Thoracic aorta (tissue), 2 donors: ENCODE measurements at places on chromosomes 7 and 10. TPM values are rescaled to one million over a fixed set of nuclear protein-coding genes. Genes with fewer than 3 reads are reported as not detected.

GRCh38 chr7:91185771-91186170, 78.5 kb upstream of the FZD1 start:
- H3K4me3 ChIP-seq, result no peak overlapping the region
- H3K36me3 ChIP-seq, result no peaks in the 10 kb centered on the region
- H3K27me3 ChIP-seq, result no peaks in the 10 kb centered on the region
- no peak for DNase-seq

DNA sequence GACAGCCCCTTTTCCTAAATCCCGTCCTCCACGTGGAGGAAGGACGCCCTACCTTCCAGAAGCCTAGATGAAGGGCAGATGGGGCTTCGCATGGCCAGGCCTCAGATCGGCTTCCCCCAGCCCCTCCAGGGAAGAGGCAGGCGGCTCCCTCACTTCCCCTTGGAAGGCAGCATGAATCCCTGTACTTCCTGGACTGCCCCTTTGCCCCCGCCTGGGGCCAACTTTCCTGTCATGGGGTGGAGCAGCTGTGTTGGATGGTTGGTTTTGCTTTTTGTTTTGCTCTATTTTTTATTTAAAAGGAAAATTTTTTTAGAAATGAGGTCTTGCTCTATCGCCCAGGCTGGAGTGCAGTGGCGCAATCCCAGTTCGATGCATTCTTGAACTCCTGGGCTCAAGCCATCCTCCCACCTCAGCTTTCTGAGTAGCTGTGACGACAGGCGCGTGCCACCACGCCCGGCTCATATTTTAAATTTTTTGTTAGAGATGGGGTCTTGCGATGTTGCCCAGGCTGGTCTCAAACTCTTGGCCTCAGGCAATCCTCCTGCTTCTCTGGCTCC, 27.2 kb downstream of the GTF2IRD1 start:
- no peaks in the 10 kb centered on the region for H3K36me3 ChIP-seq
- peaks cover 40% of the 10 kb centered on the region for H3K4me1 ChIP-seq
- no peak for DNase-seq

DNA sequence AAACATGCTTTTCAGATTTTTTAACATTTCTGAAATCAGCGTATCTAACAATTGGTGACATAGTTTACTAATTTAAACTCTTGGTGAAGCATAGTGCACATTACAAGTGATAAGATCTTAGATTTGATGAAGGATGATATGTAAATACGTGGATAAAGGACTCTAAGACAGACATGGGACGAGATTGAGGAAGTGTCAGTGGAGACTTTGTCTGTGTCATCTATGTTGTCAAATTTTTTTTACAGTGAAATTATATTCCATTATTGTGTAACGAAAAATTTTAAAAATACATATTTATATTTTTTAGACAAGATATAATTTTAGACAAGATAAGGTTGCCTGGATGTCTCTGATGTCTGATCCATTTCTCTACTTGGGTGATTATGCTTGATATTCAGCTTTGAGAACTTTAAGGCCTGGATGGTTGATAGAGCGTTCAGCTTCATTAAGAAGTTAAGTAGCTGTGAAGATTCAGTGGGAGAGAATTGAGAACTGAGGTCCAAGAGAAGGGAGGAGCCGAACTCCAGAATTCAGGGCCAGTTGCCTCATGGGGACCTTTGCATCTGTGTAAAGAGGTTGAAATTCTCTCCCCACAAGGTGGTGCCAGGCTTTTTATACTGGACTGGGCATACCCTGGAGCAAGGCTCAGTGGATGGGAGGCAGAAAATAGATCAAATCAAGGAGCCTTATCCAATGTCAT, 62.7 kb downstream of the KAT6B start:
- no peaks in the 10 kb centered on the region for H3K27me3 ChIP-seq
- H3K4me1 ChIP-seq, result peaks cover 15% of the 10 kb centered on the region
- H3K27ac ChIP-seq, result no peak overlapping the region
- no peaks in the 10 kb centered on the region for H3K36me3 ChIP-seq
- H3K4me3 ChIP-seq, result no peak overlapping the region

DNA sequence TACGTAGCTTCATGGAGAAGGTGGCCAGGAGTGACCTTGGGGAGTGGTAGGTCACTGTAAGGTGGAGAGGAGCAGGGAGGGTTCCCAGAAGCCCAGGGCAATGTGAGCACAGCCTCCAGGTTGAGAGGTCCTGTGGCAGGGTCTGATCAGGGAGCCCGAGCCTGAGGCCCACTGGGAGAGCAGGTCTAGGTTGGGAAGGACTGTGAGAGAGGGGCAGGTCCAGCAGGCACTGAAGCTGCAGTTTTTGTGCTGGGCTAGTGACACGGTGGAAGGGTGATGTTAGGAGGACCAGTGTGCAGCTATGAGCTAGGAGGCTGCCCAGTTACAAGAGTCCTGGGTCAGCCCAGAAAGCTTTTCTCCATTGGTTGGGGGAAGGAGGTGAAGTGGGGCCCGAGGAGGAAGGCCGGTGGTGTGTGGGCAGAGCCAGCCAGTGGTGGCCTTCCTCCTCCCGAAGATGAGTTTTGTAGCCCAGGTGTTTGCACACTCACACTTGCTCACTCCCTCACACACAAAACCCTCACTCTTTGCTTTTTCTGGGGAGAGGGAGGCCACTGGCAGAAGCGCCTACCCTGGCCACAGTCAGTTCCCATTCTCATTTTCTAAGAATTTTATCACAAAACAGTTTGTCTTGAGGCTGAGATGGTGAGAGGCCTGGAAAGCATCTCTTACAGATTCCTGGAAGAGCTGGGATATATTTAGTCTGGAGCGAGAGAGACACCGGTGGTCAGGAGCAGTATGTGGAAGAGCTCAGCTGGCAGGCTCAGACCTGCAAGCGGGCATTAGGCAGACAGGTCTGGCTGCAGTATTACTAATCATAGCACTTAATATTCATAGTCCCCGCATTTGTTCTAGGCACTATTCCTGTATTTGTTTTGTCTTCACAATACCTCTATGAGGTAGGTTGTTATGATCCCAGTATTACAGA, 57.1 kb downstream of the ZNF467 start:
- H3K4me3 ChIP-seq, result no peak overlapping the region
- H3K36me3 ChIP-seq, result peaks cover 5% of the 10 kb centered on the region
- peak overlapping the region; percentile 51 for H3K27ac ChIP-seq
- no peak for DNase-seq

- no peaks in the 10 kb centered on the region for H3K36me3 ChIP-seq
- peaks cover 23% of the 10 kb centered on the region for H3K4me1 ChIP-seq
- no peak overlapping the region for H3K4me3 ChIP-seq
- H3K27ac ChIP-seq, result peak overlapping the region; percentile 30
- no peaks in the 10 kb centered on the region for H3K27me3 ChIP-seq
Measured at GRCh38 chr10:75450644-75451640, 19.5 kb downstream of the LRMDA start.

DNA sequence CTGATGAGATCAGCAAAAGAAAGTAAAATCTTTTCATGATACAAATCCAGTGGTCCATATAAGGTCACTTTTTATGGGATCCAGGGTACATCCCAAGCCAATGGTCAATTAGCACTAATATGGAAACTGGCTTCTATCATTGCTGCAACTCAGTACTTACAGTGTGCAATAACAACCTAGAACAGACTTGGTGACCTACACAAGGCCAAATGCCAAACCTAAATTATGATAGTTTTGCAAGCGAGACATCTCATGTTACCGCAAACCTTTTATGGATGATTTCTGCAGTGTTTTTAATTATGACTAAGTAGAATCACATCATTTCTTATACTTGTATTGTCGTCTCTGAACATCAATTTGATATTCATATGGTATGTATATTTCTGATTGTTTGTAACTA, 583.5 kb upstream of the SEMA3D start:
- H3K27ac ChIP-seq, result no peak overlapping the region
- DNase-seq, result no peak
- no peak overlapping the region for H3K4me3 ChIP-seq
- no peaks in the 10 kb centered on the region for H3K36me3 ChIP-seq
- no peaks in the 10 kb centered on the region for H3K4me1 ChIP-seq

- no peak for DNase-seq
- no peaks in the 10 kb centered on the region for H3K36me3 ChIP-seq
- no peak overlapping the region for H3K4me3 ChIP-seq
- H3K4me1 ChIP-seq, result no peaks in the 10 kb centered on the region
- H3K27ac ChIP-seq, result no peak overlapping the region
Measured at GRCh38 chr7:129955993-129956543, 3.3 kb upstream of the UBE2H start.

DNA sequence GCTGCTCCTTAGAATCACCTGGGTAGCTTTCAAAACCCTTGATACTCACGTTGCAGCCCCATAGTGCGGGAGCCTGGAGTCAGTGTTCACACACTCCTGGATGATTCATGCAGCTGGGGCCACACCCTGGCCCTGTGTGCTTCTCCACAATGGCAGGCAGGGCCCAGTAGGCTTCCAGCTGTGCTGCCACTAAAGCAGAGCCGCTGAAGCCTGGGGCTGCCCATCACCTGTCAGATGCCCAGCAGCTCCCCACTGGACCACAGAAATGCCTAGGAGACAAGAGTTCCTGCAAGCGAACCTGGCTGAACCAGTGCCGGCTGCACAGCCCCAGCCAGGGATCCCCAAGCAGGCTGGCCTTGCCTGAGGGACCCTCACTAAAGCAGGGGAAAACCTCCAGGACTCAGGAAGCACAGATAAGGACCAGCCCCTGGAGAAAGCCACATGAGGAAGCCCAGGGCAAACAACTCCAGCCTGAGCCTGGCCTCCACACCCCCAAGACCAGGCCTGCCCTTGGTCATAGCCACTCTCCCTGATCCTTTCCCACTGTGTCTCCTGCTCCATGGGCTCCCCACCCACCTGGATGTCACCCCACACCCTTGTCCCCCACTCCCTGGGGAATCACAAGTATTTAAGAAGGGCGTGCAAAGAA, 111.9 kb downstream of the GRID1 start:
- H3K27me3 ChIP-seq, result no peaks in the 10 kb centered on the region
- no peak overlapping the region for H3K4me3 ChIP-seq
- no peak for DNase-seq
- no peaks in the 10 kb centered on the region for H3K36me3 ChIP-seq

DNA sequence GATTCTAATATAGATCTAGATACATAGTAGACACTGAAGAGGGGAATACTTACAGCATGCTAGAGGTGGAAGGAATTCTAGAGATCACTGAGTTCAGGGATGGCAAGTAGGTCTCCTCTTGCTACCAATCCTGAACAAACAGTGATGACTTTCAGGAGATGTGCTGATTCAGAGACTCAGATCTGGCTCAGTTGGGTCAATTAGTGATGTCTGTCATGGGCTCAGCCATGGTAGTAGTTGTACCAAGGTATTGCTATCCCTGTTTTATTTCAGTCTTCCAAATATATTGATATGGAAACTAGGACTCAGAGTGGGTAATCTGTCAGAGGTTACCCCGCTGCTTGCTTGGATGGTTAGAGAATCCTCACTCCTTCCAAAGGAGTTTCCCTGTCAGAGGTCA, 38.5 kb downstream of the UNC5B start:
- no peaks in the 10 kb centered on the region for H3K27me3 ChIP-seq
- H3K36me3 ChIP-seq, result no peaks in the 10 kb centered on the region
- peaks cover 3% of the 10 kb centered on the region for H3K4me1 ChIP-seq
- no peak overlapping the region for H3K4me3 ChIP-seq
- no peak for DNase-seq
- H3K27ac ChIP-seq, result no peak overlapping the region

DNA sequence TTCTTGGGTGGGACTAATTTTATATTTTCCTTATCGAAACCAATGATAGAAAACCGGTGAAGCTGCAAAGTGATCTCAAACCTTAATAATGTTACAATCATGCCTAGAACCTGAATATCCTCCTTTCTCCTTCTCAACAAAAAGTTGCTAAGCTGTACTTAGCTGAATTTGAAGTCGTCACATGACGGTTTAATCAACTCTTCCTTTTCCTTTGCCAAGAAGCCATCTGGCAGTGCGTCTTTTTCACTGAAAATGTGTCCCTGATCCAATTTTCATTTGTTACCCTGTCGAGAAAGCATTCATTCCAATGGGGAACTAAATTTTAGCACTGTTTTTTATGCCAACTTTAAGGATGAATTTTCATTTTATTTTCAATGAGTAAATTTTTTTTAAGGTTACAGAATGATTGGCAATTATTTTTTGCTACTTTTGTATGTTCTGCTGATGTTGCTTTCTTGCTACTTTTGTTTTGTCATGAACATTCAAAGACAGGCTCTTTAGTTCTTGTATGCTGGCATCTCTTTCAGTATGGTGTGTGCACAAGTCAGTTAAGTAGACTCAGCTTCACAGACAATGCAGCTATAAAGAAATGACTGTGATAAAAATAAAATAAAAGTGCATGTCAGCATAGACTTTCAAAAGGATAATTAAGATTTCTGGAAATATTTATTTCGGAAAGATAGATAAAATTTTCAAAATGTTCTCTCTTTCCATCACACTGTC, 980.0 kb downstream of the DNAJB9 start:
- H3K27ac ChIP-seq, result no peak overlapping the region
- H3K36me3 ChIP-seq, result no peaks in the 10 kb centered on the region
- H3K27me3 ChIP-seq, result no peaks in the 10 kb centered on the region
- no peak for DNase-seq
- no peaks in the 10 kb centered on the region for H3K4me1 ChIP-seq

- no peaks in the 10 kb centered on the region for H3K36me3 ChIP-seq
- no peaks in the 10 kb centered on the region for H3K27me3 ChIP-seq
- no peak overlapping the region for H3K4me3 ChIP-seq
- no peak for DNase-seq
- no peaks in the 10 kb centered on the region for H3K4me1 ChIP-seq
- no peak overlapping the region for H3K27ac ChIP-seq
Measured at GRCh38 chr10:110444004-110444337, 53.7 kb upstream of the DUSP5 start.

- no peaks in the 10 kb centered on the region for H3K27me3 ChIP-seq
- H3K27ac ChIP-seq, result no peak overlapping the region
- DNase-seq, result no peak
- no peak overlapping the region for H3K4me3 ChIP-seq
Measured at GRCh38 chr10:109427411-109427810, 495.9 kb downstream of the XPNPEP1 start.

DNA sequence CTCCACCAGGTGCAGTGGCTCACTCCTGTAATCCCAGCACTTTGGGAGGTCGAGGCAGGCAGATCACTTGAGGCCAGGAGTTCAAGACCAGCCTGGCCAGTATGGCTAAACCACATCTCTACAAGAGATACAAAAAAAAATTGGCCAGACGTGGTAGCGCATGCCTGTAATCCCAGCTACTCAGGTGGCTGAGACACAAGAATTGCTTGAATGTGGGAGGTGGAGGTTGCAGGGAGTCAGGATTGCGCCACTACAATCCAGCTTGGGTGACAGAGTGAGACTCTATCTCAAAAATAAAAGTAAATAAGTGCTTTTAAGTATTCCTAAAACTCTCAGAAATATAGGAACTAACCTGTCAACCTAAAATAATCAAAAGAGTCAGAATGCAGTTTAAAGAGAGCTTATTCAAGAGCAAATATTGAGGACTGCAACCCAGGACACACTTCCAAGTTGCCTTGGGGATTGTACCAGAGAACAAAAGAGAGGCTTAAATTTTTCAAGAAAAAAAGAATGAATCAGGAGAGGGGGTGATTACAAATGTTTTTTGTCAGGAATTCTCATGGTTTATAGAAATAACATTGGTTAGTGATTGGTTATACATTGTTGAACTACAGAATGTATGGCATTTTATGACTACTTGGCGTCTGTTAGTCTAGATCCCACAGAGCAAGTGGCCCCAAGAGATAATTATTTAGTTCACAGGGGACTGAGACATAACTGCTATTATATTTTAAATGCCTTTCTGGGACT, 33.2 kb upstream of the PPP1R9A start:
- no peak overlapping the region for H3K27ac ChIP-seq
- no peaks in the 10 kb centered on the region for H3K27me3 ChIP-seq
- H3K4me3 ChIP-seq, result no peak overlapping the region
- no peaks in the 10 kb centered on the region for H3K4me1 ChIP-seq
- no peaks in the 10 kb centered on the region for H3K36me3 ChIP-seq

LRRD1 gene
- not detected for total RNA-seq

MNX1 gene
- not detected for total RNA-seq
